Activated CD4-positive, alpha-beta T cell treated with anti-CD3 and anti-CD28 coated beads for 36 hours (primary cell): ENCODE measurements at places on chromosomes 6 and 20. TPM values are rescaled to one million over a fixed set of nuclear protein-coding genes. Genes with fewer than 3 reads are reported as not detected.

Gene NKX2-4
- not detected for total RNA-seq

Gene SIGLEC1
- not detected for total RNA-seq

GRCh38 chr6:133610971-133611370 lies 277.9 kb upstream of the TCF21 start:
- H3K4me1 ChIP-seq, result no peaks in the 10 kb centered on the region
- no peak for DNase-seq
- H3K27ac ChIP-seq, result no peak overlapping the region
- no peak overlapping the region for H3K4me3 ChIP-seq

DNA sequence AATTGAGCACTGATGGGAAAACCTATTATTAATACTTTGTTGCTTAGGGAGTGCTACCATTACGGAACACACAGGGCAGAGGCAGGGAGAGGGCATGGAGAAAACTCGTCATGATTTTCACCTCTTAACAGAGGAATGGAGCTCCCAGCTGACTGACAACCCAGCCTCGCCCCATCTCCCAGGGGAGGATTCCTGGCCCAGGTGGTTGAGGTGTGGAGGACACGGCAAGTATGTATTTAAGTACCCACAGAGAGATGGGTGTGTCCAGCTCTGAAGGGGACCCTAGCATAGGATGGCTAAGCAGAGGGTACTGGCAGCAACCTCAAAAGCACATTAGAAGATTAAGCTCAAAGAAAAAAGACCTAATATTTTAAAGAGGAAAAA lies 261.9 kb upstream of the MOCS1 start:
- H3K27me3 ChIP-seq, result peaks cover 2% of the 10 kb centered on the region
- H3K4me3 ChIP-seq, result no peak overlapping the region
- no peak for DNase-seq
- H3K36me3 ChIP-seq, result no peaks in the 10 kb centered on the region
